ENCODE measurements at places on chromosomes 13 and 19.

DNA sequence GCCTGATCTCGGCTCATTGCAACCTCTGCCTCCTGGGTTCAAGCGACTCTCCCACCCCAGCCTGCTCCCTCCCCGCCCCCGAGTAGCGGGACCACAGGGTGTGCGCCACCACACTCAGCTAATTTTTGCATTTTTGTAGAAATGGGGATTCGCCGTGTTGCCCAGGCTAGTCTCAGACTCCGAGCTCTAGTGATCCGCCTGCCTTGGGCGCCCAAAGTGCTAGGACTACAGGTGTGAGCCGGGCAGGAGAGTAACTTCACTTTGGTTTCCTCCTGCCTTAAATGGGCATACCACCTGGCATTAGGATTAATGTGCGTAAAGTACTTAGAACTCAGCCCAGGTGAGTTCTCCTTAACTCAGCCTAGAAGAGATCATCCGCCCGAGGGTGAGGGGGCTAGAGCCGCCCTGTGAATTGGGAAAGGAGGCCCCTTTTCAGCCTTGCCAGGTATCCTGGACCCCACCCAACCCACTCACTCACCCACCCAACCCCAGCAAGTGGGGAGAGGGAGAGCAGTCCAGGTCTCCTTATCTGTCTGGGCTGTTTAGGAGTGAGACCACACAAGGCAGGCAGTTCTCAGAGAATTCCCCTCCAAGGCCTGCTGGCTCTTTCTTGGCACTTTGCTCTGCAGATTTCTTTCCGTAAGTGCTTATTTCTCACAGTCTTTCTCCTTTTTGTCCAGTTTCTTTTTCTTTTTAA, 1.2 kb upstream of the ZFP36 start:
- DNase-seq = no peak

- DNase-seq = peak; percentile 88
Measured at GRCh38 chr19:7605490-7606222, 10.0 kb downstream of the CAMSAP3 start.

DNA sequence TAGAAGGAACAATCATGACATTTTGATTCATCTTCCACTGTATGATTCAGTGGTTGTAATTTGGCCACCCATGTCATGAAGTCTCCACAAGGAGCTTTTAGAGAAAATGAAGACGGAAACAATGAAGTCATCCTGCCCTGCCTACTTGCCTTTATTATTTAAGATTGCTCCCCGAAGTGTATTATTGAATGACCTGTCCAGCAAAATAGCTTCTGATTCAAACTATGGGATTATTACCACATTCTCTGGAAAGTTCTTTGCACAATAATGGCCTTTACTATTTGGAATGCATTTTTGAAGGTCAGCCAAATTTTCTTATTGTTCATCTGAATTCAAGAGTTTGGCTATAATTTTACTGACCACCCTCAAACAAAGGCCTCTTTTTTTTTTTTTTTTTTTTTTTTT, 77.8 kb upstream of the RFC3 start:
- no peak for DNase-seq

DNA sequence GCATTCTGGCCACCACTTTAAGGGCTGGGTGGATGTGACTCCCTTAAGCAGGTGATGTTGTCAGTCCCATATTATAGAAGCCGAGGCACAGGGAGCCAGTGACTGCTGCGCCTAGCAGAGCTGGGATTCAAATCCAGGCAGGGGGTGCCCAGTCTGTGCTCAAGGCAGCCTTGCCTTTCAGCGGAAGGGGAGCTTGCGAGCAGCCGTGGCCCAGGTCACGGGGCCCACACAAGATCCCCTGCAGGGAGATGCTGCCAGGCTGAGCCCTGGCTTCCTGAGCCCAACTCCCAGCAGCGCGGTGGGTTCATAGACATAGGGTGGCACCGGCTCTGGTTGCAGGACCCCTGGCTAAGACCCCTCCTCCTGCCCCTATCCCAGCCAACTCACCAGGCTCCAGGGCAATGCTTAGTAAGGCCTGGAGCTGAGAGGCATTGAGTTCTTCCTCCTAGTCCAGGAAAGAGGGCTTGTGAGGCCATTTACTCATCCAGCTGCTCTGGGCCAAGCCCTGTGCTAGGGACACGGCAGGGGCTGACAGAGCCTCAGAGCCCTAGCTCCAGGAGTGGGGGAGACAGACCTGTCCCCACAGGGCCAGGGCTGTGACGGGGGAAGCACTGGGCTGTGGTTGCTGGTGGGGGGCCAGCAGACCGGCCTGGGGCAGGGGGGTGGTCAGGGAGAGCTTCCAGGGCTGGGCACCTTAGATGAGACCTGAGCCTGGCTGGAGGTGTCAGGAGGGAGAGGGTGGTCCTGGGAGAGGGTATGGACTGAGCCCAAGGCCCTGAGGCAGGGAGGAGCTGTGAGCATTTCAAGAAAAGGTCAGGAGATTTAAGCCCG, 9.6 kb downstream of the CAPN12 start:
- peak; percentile 72 for DNase-seq

GRCh38 chr19:36215276-36216123, 594 bp downstream of the ZNF146 start:
- no peak for DNase-seq

DNA sequence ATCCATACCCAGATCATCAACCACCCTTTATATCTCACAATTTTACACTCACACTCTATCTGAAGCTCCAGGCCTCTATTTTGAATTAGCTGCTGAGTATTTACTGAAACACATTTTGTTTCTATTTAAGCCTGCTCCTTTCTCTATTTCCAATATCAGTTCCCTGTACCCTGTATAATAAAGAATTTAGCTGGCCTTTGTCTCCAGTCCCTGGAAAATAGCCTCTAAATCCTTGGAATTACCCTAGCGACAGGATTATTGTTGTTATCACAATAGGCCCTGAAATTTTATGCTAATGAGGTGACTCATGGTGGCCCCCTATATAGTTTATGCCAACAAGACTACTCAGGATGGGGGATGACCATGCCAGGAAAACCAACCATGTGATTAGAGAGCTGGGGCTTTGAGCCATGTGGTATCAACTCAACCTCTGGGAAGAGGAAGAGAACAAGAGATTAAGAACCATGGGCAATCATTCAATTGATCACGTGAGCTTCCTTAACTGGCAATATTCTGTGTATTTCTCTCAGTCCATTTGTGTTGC, 72.7 kb downstream of the KATNAL1 start:
- no peak for DNase-seq

DNA sequence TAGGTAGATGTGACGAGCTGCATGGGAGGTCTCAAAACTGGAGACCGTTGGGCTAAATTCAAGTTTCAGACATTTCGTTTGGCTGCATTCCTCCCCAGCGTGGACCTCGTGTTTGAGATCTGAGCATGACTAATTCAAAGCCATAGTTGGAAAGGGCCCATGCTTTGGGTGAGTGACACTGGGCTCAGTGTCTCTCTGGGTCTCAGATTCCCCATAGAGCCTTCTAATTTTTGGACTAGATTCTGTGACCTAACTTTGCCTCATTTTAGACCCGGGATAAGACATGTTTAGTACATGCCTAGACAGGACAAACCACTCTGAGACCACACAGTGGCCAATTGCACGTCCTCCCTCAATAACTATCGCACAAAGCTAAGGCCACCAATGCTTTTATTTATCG, 16.6 kb downstream of the CKM start:
- DNase-seq = no peak
